ENCODE measurements at places on chromosomes 7 and 10. TPM values are rescaled to one million over a fixed set of nuclear protein-coding genes. Genes with fewer than 3 reads are reported as not detected.

OR2A42 gene
- not detected for total RNA-seq

CYP3A4 gene
- total RNA-seq = not detected

AKR1C8 gene
- total RNA-seq = not detected

FIGNL1 gene
- total RNA-seq = 23.8 TPM

CSGALNACT2 gene
- 14.9 TPM for total RNA-seq

Data from mammary microvascular endothelial cell (primary cell).